ENCODE measurements at places on chromosomes 3 and 15.

- no peak for DNase-seq
Observed at GRCh38 chr3:141949972-141950371, 73.5 kb downstream of the ATP1B3 start.

GRCh38 chr3:126050050-126050392 lies 33.9 kb downstream of the SLC41A3 start:
- DNase-seq = no peak

DNA sequence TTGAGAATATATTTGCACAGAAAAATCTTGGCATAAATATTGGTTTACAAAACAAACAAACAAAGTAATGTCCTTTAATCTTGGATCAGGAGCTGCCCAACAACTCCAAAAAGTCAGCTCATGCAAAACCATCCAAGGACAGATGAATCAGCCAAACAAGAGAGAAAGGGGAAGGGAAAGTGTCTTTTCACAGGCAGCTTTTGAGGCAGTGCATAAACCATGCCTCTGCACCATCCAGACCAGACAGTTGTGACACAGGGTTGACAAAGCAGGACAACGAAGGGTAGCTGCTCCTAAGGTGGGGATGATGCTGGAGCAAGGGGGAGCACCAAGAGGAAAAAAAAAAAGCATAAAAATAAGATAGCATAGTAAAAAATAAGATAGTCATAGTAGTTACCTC lies 8.7 kb downstream of the CD86 start:
- no peak for DNase-seq

DNA sequence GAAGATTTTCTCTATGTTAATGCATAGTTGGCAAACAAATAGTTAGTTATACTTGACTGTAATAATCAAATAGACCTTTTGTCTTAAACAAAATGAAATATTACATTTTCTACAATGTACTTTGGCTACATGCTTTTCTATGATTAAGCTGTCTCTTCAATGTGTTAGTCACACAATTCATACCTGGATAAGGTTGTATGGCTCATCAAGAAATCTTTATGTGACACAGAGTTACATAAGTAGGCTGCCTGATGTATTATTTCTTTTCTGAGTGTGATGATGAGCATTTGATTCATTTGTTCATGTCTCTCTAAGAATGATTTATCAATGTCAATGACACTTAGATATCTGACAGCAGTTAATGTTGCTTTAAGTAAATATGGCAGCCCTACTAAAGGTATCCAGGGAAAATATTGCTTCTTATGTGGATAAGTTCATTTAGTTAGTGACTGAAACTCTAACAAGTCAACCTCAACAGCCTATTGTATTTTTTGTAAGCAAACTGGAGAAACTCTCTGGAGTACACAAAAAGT lies 157.4 kb upstream of the SOX2 start:
- no peak for DNase-seq

DNA sequence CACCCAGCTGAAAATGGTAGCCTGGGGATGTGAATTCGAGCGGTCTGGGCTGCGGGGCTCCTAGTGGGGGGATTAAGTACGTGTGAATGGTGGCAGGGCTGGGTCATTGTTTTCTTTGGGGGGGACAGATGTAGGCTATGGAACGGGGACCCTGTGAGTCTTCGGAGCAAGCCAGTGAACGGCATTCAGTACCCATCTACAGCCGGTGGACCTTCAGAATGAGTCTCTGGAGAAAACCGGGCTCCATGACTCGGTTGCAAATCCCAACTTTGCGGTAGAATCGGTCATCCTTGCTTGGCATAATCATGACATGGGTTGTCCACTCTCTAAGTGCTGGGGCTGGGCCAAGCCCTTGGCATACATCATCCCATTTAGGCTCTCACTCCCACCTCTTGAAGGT lies 7.2 kb upstream of the EOMES start:
- DNase-seq = no peak

- no peak for DNase-seq
Observed at GRCh38 chr3:159632128-159632527, 356.5 kb upstream of the IL12A start.

GRCh38 chr15:47862402-47862801 lies 145.1 kb downstream of the SEMA6D start:
- no peak for DNase-seq

DNA sequence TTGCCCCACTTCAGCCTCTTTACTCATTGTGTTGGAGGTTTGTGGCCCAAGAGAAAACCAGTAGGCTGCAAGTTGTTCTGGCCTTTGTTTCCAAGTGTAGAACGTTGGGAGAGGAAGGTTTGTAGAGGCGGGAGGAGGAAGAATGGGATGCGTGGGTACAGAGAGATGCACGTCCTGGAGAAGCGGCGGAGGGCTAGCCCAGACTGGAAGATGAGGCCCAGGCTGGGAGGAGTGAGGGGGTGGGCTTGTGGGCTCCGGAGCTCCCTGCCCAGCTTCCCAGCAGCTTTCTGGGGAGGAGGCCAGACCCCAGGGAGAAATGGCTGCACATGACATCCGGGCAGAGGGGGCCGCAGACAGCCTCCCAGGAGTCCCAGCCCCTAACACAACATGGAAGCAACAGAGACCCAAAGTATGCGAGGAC lies 5.3 kb downstream of the PLA2G4F start:
- DNase-seq = no peak

DNA sequence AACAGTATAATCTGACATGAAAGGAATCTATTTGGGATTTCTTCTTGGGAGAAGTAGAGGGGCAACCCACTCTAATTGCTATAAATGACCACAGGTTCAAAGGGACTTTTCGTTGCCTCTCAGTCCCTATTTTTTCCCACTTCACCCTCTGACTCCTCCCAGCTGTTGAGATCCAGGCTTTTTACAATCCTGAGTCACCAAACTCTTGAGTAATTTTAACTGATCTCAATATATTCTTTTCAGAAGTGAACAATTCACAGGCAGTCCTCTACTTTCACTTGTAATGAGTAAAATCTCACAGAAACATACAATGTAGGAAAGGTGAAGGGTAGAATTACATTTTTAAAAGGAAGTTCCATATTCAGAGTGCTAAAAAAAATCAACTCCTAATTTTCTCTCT lies 44.6 kb downstream of the EIF4E3 start:
- DNase-seq = no peak

- no peak for DNase-seq
Observed at GRCh38 chr15:98873441-98874218, 134.0 kb downstream of the PGPEP1L start.

Data from cortex of kidney (tissue), 1 donor.